ENCODE measurements at places on chromosomes 2 and 18.

- no peak for DNase-seq
Observed at GRCh38 chr2:128782411-128783192, 463.9 kb upstream of the HS6ST1 start.

- no peak for DNase-seq
Observed at GRCh38 chr18:50594942-50595341, 35.1 kb downstream of the MAPK4 start.

- peak; percentile 94 for DNase-seq
Observed at GRCh38 chr2:226118471-226119429, 680.9 kb downstream of the IRS1 start.

GRCh38 chr2:144099340-144099739 is 420.6 kb downstream of the ZEB2 start:
- DNase-seq: no peak

DNA sequence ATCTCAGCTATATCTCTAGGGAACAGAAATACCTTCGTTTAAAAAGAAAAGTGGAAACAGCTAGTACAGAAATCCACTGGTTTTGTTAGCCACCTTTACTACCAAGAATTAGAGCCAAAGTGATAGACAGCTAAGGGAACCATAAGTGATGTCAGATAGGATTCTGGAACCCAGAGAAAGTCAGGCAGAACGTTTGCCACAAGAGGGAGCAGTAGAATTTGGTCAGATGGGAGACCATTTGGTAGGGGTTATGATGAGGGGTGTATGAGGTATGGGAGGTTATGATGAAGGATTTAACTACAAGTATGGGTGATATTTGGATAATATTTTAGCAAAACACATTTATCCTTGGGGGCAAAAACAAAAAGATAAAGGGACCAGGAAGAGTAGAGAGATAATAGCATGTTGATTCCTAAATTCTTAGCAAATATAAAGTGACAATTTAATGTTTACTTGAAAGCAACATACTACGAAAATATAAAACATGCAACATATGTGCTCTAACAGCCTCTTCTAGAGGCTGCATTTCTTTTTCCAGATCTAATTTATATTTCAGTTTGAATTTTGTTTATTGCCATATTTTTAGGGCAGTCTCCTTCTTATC is 3.3 kb downstream of the SLC8A1 start:
- peak; percentile 49 for DNase-seq

DNA sequence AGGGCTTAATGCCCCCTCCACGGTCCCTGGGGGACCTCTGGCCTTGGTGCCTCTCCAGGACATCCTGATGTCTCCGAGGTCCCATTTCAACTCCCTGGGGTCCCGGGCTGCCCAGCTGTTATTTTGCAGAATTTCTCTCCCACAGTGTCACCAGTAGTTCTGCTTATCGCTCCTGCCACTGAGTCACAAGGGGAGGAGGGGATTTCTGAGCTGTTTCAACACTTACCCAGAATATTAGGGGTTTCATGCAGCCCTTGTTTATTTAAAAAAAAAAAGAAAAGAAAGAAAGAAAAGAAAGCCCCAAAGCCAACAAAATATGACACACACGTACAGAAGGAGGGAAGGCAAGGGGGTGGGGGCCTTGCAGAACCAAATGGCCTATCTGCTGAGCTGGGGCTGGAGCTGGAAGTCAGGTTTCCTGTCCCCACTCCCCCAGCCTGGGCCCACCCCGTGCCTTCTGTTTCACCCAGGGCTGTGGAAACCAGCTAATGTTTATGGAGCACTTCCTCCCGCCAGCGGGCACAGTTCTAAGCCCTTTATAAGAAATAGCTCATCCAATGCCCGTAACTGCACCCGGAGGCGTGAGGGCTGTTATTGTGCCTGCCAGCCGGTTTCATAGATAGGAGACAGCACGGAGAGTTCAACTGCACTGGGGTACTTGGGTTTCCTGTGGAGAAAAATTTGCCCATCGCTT is 8.4 kb upstream of the ARID5A start:
- peak; percentile 48 for DNase-seq

- no peak for DNase-seq
Observed at GRCh38 chr18:72342933-72343332, 201.2 kb downstream of the CBLN2 start.

- DNase-seq: peak; percentile 50
Observed at GRCh38 chr2:86396291-86396785, 44.8 kb upstream of the KDM3A start.

GRCh38 chr2:19757586-19757985 is 144.2 kb downstream of the TTC32 start:
- no peak for DNase-seq

- no peak for DNase-seq
Observed at GRCh38 chr2:72330652-72331051, 183.0 kb upstream of the CYP26B1 start.

DNA sequence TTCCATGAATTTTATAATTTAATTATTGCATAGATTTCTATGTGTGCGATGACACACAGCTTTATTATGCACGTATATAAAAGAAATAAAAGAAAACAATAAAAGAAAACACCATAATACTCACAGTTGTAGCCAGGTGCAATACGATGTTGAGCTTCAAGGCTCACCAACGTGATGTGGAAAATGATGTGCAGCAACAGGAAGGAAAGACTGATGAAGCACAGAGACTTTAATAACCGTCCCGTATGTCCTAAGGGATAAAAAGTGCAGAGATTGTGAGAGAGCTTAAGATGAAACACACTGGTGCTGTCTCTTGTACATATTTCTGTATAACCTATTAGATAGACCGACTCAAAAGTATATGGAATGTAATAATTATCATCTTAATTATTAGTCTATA is 170.0 kb downstream of the PIEZO2 start:
- DNase-seq: no peak

DNA sequence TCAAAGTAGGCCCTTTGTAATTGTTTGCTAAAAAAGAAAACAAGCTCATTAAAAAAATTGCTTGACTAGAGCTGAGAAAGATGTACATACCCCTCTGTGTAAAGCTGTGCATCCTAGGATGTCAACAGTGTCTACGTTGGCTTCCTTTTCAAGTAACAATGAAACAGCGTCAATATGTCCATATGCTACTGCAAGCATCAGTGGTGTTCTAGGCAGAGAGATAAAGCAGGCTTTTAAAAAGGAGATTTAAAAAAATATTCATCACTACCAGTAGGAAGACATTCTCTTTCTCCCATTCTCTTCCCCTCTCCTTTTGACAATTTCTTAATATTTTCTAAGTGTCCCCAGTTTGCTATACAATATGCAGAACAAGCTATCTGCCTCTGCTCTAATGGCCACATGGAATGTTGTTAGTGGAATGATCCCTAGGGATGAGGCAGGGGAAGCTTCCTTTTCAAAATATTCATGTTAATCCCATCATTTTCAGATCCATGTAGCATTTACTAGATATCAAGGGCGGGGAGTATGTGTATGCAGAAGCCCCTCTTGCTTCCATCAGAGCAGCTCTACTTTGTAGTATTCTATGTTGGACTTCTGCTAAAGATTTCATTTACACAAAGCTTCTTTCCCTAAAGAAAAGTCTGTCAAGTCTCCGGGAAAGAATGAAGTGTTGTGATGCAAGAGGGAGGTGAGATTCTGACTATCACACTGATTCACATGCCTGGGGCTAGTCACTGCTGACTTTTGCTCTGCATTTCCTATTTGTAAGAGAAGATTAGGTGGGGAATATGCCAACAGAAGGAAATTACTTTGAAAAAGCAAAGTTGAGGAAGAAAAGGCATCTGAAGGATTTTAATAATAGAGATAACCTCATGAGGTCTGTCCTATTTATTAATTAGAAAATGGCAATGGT is 81.5 kb upstream of the PGAP1 start:
- peak; percentile 87 for DNase-seq

DNA sequence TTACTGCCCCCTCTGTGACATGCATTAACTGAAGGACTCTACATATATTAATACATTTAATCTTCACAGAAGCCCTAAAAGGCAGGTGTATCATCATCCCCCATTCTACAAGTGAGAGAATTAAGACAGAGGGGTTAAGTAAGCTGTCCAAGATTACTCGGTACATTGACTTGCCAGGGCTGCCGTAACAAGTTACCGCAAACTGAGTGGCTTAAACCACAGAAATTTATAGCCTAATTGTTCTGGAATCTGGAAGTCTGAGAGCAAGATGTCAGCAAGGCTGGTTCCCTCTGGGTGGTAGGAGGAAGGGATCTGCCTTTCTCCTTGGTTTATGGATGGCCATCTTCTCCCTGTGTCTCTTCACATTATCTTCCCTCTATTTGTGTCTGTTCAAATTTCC is 605.5 kb downstream of the EPHA4 start:
- peak; percentile 81 for DNase-seq

GRCh38 chr18:59597049-59597448 is 100.2 kb downstream of the CCBE1 start:
- no peak for DNase-seq

DNA sequence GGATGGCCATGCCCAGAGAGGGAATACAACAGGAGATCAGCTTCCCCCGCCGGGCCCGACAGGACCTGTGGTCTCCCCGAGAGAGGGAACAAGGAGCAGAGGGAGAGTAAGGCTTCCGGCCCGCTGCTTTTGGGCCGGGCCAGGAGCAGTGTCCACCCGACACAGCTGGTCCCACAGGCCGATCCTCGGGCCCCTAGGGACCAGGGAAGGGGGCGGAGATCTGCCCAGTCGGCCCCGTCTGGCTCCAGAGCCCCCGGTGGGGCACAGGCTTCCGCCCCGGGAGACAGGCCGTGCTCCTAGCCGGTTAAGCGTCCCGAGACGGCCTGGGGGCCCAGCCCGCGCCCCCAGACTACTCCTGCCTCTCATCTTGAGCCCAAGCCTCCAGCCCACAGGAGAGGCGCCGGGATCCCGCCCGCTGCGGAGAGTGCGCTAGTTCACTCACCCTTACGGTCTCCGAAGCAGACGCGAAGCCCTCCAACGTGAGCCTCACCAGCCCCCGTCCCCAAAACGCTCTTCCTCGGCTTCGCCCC is at the start of gene MCFD2:
Gene MCFD2 (minus strand): TSS at position 526 of the 530 bp plus-strand sequence. CDS start 6,635 bp downstream, outside the sequence.
- DNase-seq: peak; percentile 72

- DNase-seq: no peak
Observed at GRCh38 chr2:126367361-126367760, 288.6 kb upstream of the GYPC start.

GRCh38 chr18:54086046-54086802 is 138.2 kb downstream of the MBD2 start:
- DNase-seq: no peak

DNA sequence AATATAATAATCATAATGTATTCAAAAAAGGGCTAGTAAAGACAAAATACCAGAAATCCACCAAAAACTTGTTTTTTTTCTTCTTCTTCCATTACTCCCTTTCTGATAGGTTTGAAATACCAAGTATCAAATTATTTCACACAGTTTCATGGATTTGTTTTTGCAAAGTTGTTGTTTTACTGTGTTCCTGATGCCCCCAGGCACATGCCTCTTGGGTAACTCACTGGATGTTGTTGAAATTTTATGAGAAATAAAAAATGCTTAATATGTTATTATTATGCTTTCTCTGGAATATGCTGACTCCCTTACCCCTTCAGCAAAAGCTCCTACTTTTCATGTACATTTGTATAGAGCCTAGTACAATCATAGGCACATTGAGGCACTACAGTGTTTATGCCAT is 419.6 kb downstream of the NRXN1 start:
- DNase-seq: no peak

GRCh38 chr2:121160366-121160765 is 124.6 kb downstream of the TFCP2L1 start:
- no peak for DNase-seq

- DNase-seq: no peak
Observed at GRCh38 chr2:220120041-220120440, 492.6 kb downstream of the SLC4A3 start.

DNA sequence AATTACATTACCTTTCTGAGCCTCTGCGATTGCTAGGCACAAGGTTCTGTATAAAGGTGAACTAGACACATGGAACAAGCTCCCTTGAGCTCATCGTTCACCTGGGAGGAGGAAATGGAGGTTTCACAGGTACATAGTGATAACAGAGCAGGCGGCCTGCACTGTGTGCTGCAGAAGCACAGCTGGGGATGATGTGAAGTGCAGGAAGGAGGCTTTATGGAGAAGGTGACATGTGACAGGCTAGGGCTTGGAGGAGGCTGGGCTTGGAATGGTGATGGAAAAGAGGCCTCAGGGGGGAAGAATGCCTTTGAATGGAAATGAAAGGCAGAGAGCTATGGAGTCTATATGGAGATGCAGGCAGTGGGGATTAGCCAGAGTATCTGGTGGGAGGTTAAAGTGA is 22.9 kb downstream of the MARCHF4 start:
- no peak for DNase-seq

GRCh38 chr2:206635015-206635414 is 7.3 kb upstream of the FAM237A start:
- no peak for DNase-seq

GRCh38 chr2:3536682-3537632 is 17.6 kb upstream of the ADI1 start:
- peak; percentile 83 for DNase-seq

- DNase-seq: no peak
Observed at GRCh38 chr2:156309167-156309566, 23.4 kb downstream of the NR4A2 start.

GRCh38 chr2:105187531-105187930 is 54.0 kb upstream of the GPR45 start:
- peak; percentile 7 for DNase-seq

DNA sequence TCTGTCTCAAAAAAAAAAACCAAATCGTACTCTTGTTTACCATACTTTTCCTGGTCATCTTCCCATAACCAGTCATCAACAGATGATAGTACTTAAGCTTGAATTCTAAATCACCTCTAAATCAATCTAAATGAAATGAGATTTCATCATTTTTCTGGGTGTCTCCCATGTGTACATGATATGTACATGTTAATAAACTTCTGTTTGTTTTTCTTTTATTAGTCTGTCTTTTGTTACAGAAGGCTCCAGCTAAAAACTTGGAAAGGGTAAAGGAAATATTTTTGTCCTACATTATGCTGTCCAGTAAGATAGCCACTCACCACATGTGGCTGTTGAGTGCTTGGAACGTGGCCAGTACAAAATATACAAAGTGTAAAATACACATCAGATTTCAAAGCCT is 78.7 kb upstream of the MSH6 start:
- DNase-seq: no peak

- no peak for DNase-seq
Observed at GRCh38 chr2:121532894-121533293, 2.2 kb downstream of the RNU4ATAC start.

- DNase-seq: no peak
Observed at GRCh38 chr18:80168982-80169381, 59.9 kb downstream of the ADNP2 start.

- DNase-seq: peak; percentile 67
Observed at GRCh38 chr18:62183578-62184195, 3.2 kb downstream of the PIGN start.

DNA sequence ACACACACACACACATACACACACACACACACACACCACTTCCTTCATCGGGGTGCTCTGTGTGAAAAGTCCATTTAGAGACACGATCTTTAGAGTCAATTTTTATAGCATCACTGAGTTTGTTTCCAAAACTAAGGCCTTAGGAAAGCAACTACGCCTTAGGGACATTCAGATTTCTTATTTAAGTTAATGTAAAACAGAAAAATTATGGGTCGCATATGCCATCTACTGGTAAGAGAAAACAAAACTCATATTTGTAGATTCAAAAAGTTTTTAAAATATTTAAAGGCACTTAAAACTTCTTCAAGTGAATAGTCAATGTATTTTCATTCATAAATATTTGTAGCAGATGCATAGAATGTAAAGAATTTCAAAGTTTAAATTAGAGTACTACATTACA is 166.2 kb downstream of the ATAD2B start:
- peak; percentile 72 for DNase-seq

GRCh38 chr18:8948471-8949149 is 153.9 kb upstream of the NDUFV2 start:
- peak; percentile 96 for DNase-seq

GRCh38 chr2:44959855-44960254 is 18.4 kb downstream of the SIX3 start:
- peak; percentile 50 for DNase-seq

GRCh38 chr2:28958689-28959088 is 22.4 kb upstream of the TOGARAM2 start:
- peak; percentile 90 for DNase-seq
